LHCN-M2 (cell line): ENCODE measurements at places on chromosomes 16 and 17. TPM values are rescaled to one million over a fixed set of nuclear protein-coding genes. Genes with fewer than 3 reads are reported as not detected.

- DNase-seq: no peak
Measured at GRCh38 chr17:17326275-17326875, 23.2 kb downstream of the NT5M start.

DNA sequence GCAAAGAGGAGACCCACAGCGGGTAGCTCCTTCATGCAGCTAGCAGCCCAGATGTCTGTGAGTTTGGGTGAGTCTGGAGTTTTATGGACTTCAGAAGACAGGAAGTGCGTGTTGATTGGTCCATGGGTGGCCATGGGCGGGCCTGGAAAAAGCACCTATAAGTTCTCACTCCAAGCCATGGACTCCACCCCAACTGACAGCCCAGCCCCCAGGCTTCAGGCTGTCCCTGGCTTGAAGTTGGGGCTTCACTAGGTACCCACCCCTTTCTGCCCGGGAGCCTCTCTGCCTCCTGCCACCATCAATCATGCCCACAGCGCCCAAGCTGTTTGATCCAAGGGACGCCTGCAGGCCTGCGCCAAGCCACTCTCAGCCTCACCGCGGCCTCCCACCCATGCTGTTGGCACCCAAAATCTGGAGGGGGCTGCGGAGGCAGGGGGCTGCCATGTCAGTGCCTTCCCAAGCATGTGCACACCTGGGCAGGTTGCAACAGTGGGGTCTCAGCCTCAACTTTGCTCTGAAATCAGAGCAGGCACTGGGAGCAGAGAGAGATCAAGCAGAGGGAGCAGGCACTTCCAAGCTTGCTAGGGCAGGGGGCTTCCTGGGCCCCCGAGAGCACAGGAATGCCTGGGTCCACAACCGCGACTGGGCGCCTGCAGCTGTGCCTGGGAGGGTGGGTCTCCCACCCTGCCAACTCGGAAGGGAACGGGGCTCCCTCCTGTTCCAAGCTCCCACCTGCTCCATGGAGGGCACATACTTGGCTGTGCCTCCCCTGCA is 1503.7 kb downstream of the CDH11 start:
- no peak for DNase-seq

Gene STAC2
- total RNA-seq: 0.11 TPM in 1 of 2 replicates, not detected in the other

GRCh38 chr17:56694825-56695224 is 101.3 kb downstream of the NOG start:
- no peak for DNase-seq

DNA sequence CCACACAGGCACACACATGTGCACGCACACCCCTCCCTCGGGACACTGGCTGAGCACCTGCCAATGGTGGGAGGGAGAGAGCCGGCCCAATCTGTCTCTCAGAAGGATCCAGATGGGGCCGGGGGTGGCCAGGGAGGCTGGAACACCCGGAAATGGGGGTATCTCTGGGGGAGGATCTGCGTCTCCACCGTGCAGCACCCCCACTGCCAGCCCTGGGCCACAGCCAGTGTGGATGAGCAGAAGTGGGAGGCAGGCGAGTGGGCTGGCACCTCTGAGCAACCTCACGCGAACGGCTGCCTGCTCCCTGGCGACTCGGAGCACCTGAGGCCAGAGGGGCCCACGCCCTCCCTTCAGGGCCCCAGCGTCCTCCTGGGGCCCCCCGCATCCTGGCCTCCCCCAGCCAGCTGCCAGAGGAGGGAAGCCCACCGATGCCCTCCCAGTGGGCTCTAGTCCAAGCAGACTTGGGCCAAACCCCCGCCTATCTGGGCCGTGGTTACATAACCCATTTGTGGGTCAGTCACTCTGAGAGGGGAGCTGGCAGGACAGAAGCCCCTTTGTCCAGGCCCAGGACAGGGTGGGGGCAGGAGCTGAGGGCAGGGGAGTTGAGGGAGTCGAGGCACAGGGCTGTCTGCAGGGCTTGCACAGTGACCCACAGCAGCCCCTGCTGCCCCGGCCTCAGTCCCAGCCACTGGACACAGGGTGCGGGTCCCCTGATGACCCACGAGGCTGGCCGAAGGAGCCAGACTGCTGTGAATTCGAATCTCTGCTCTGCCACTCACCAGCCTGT is 5.6 kb downstream of the CASKIN1 start:
- no peak for DNase-seq

DNA sequence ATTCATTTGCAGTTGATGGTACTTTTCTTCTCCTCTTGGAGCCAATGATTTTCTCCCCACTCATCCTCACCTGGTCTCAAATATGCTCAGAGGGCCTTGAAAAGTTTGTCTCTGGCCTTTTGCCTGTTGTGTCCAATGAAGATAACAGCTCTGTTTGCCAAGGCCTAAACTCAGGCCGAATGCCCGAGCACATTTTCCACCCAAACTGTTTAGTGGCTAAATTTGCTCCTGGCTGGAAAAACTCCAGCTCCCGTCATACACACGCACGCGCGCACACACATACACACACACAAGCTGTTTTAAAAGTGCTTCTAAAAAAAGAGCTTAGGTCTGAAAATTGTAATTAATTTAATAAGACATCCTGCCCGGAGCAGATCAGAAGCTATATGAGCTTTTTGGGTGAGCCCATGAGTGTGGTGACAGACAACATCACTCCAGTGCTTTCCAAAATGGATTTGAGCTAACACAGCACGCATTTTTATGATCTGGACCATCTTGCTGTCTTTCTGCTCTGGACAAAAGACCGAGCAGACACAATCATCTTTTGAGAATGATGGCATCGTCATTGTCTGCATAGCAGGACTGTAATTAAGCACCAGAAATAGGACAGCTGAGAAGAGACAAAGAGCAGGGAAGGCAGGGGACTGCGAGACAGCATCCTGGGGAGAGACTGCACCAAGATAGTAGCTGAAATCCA is 48.9 kb downstream of the IRX6 start:
- DNase-seq: no peak

Gene CBLN1
- not detected in 2 replicates for total RNA-seq

DNA sequence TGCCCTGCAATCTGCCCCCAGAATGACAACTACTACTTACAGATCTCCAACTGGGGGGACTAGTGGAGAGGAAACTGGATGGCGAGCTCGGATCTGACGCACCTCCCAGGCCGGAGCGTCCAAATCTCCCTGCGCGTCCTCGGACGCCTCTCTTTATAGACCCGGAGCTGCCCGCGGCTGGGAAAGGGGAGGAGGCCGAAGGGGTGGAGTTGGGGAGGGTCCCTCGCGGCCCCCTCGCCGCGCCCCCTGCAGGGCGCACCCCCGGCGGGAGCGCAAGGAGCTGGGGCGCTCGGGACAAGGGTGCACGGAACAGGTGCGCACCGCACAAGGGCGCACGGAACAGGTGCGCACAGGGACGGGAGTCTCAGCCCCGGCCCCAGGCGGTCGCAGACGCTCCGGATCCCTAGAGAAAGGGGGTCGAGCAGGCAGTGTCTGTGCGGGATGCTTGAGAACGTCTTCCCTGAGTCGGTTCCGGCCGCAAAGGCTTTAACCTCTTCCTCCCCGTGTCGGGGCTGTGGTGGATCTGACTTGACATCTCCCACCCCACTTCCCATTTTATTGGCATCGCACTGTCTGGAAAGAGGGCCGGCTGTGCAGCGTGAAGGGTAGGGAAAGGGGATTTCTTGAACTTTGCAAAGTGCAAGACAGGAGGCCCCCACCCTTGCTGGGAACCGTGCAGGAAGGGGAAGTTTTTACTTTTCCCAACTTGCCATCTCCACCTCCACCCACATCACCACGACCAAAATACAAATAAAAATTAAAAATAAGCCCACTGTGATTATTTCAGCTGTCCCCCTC is at the start of gene MYH11:
Gene MYH11, minus strand, starts transcription at position 128 of the 798 bp plus-strand sequence. CDS start 18,776 bp downstream, outside the sequence.
- DNase-seq: no peak

Gene ZNF286A
- total RNA-seq: 32.4 and 44.3 TPM in 2 replicates

DNA sequence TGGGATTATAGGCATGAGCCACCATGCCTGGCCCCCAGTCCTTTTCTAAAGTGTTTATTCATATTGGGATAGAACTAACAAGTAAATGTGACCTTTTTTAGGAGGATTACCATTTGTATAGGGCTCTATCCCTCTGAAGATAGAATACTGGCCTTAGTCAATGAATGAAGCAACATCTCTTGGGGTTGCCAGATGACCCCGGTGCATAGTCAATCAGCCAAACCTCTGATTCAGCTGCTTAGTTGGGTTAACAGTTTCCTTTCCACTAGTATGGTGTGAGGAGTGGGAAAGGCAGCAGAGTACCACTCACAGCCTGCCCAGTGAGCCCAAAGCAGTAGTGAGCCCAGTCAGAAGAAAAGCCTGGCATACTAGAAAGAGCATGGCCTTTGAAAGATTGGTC is 94.6 kb upstream of the TBX2 start:
- DNase-seq: no peak

Gene C16orf46
- total RNA-seq: 0.58 and 0.63 TPM in 2 replicates

- DNase-seq: no peak
Measured at GRCh38 chr16:57647136-57647875, 18.9 kb downstream of the ADGRG1 start.

Gene CDIP1
- 19.5 and 24.9 TPM in 2 replicates for total RNA-seq

Gene SOCS1
- 0.51 and 0.98 TPM in 2 replicates for total RNA-seq

Gene NDUFAF8
- 39.9 and 47.0 TPM in 2 replicates for total RNA-seq

Gene GDPD3
- total RNA-seq: 0.83 and 1.0 TPM in 2 replicates
